Esophagus muscularis mucosa (tissue), 4 donors: ENCODE measurements at places on chromosomes 4 and X. TPM values are rescaled to one million over a fixed set of nuclear protein-coding genes. Genes with fewer than 3 reads are reported as not detected.
A peak's percentile ranks its signal among the peaks of the same experiment; 100 is the strongest.

- no peak for DNase-seq
Measured at GRCh38 chrX:134537179-134537955, 77.4 kb downstream of the HPRT1 start.

GRCh38 chrX:39338583-39338982 lies 537.3 kb downstream of the MID1IP1 start:
- DNase-seq, result no peak

- no peak for DNase-seq
Measured at GRCh38 chr4:128544272-128544671, 256.7 kb upstream of the PGRMC2 start.

- DNase-seq, result no peak
Measured at GRCh38 chrX:107827030-107827831, 1.6 kb downstream of the MID2 start.

- DNase-seq, result peak; percentile 39
Measured at GRCh38 chr4:159071969-159072765, 30.7 kb upstream of the RAPGEF2 start.

DNA sequence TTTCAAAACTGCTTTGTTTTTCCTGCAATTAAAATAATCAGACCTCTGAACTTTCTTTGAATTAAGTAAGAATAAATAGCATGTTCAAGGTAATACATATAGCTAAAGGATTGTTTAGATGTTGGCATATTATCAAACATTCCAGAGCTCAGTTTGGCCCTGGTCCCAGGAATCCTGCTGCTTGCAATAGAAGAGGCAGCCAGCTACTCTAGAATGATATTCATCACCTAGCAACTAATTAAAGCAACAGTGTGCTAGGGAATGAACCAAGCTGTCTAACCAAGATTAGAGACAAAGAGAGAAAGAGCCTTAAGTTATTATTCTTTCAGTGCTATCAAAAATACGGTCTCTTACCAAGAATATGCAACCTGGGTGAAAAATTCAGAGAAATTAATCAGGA lies 460.9 kb downstream of the GABRG1 start:
- DNase-seq, result no peak

Gene CT83
- not detected for total RNA-seq
